ENCODE measurements at places on chromosomes 6 and 20. TPM values are rescaled to one million over a fixed set of nuclear protein-coding genes. Genes with fewer than 3 reads are reported as not detected.

- no peak for ATAC-seq
These were observed 157.6 kb downstream of the MYLK4 start for GRCh38 chr6:2593167-2593566.

DNA sequence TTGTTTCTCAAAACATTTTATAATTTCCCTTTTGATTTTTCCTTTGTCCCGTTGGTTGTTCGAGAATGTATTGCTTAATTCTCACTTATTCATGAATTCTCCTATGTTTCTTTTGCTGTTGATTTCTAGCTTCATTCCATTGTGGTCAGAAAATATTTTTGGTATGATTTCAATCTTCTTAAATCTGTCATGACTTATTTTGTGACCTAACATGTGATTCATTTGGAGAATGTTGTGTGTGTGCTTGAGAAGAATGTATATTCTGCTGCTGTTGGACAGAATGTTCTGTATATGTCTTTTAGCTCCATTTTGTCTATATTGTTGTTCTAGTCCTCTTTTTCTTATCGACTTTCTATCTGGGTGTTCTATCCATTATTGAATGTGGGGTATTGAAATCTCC lies 286.2 kb upstream of the RNF217 start:
- ATAC-seq = no peak

GRCh38 chr6:168637834-168638233 lies 196.8 kb downstream of the SMOC2 start:
- no peak for ATAC-seq

DNA sequence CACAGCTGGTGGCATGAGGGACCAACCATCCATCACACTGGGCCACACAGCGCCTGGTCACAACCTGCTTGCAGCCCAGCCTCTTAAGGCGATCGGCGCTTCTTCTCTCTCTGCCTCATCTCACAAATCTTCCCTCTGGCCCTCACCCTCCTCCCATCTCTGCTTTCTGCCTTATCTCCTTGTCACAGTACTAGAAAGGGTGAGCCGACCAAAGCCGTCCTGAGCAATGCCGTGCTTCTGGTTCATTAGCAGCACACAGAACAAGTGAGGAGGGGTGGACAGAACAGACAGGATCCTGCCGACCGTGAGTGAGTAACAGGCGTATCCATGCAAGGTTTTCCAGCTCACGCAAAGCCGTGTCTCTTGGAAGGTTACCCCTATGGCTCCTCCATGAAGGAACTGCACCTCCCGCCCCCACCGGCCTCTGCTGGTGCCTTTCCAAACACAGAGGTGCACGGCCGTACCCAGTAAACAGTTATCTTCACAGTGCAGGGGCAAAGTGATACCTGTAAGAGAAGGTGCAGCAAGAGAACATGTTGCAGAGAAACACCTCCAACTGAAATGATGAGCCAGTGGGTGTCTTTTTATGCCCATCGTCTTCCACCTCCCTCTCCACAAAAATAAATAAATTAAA lies 331.7 kb downstream of the FARS2 start:
- ATAC-seq = no peak

- ATAC-seq = no peak
These were observed 673.1 kb downstream of the HTR1B start for GRCh38 chr6:76790045-76790796.

GRCh38 chr20:20734475-20734948 lies 22.1 kb upstream of the RALGAPA2 start:
- no peak for ATAC-seq

- ATAC-seq = no peak
These were observed 32.5 kb downstream of the HMGN3 start for GRCh38 chr6:79201983-79202382.

GRCh38 chr6:1618311-1619097 lies 8.8 kb downstream of the FOXC1 start:
- ATAC-seq = no peak

DNA sequence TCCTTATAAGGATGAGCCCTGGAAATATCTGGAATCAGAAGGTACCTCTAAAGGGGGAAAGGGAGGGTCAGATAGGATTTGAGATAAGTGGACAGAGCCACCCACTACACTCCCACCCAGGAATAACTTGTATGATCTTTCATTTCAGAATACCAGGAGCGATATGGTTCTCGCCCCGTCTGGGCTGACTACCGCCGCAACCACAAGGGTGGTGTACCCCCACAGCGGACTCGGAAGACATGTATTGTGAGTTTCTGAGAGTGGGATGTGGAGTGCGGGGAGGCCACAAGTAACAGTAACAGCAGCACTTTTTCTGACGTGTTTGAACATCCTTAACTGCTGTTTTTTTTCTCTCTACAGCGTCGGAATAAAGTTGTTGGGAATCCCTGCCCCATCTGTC lies 1.9 kb downstream of the MRPS18B start:
- no peak for ATAC-seq

DNA sequence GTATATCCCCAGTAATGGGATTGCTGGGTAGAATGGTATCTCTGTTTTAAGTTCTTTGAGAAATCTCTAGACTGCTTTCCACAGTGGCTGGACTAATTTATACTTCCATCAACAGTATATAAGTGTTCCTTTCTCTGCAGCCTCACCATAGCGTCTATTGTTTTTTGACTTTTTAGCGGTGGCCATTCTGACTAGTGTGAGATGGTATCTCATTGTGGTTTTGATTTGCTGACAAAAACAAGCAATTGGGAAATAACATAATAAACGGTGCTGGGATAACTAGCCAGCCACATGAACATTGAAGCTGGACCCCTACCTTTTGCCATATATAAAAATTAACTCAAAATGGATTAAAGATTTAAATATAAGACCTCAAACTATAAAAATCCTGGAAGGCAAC lies 14.2 kb downstream of the OR2A4 start:
- no peak for ATAC-seq

The PACRG gene
- 1.0 TPM for total RNA-seq

DNA sequence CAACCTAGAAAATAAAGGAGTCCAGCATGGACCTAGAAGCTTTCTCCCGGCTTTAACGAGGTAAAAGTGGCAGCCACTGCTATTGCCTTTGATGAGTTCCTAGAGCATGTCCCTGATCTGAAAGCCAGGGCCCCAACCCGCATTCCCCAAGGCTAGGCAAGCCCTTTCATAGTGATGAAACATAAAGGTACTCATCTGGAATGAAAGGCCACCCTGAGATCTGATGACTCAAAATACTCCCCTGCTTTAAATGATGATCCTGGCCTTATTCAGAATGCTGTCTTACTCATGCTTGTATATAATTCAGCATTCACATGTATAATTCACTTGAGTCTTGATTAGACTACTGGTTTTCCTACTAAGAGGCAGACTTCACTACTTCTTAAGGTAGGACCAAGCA lies 21.3 kb downstream of the TTPAL start:
- ATAC-seq = no peak

GRCh38 chr6:146445233-146445632 lies 98.4 kb upstream of the RAB32 start:
- ATAC-seq = no peak

The DOK5 gene
- 2.0 TPM for total RNA-seq

The NOTCH4 gene
- 13.7 TPM for total RNA-seq

- ATAC-seq = no peak
These were observed 60.1 kb upstream of the ZNF184 start for GRCh38 chr6:27532820-27533538.

The FRMD1 gene
- 0.23 TPM for total RNA-seq

The SCUBE3 gene
- total RNA-seq = 1.4 TPM

The PLG gene
- not detected for total RNA-seq

DNA sequence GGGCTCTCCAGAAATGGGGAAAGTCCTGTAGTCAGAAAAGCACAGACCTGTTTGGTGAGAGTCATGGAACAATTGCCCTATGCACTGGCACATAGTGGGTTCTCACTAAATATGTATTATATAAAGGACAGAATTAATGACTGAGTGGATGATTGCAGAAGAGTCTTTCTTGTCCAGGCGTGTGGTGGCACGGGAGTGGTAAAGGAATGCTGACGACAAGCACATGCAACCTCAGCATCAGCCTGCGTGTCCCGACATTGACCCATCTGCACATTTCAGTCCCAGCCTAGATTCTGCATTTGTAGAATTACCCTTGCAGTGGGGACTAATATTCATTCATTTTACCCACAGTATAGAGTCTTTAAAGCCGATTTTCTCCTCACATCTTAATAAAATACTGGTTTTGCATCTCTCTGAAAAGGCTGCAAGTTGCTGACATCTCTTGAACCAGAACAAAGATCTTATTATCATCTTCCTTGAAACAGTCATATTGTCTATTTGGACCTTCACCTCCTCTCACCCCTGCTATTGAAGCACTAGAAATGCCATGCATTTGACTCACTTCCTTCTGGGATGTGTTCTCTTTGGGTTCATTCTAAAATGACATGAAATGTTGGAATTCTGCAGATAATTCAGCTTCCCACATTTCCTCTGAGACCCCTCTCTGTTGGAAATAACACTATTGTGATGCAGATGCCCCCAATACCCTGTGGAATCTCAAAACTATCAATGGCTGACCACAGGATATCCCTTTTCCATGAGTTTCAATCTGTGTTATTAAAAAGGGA lies 883.6 kb upstream of the FLRT3 start:
- no peak for ATAC-seq

DNA sequence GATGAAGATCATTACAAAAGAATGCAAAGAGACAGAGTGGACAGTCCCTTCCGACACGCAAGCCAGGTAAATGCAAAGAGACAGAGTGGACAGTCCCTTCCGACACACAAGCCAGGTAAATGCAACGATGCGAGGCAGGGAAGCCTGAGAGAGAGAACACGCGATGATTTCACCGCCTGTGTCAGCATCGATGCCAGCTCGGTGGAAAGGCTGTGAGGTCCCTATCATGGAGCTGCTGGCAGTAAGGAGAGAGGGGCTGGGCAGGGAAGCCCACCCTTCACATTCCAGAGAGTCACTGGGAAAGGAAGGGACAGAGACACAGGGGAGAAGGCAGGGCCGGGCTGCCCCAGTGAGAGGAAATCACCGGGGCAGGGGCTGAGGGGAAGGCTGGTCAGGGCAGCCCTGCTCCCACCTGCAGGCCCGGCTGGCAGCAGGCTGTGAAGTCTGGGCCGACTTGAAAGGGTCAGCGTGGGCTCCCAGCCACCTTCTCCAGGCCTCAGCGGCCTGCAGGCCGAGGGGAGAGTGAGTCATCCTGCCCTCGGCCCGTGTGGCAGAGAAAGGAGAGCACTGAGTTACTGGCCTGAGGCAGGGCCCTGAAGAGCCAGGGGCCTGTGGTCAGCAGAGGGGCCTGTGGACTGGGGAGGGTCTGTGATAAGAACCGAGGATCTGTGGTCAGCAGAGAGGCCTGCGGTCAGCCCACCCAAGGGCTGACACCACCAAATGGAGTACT lies 80.4 kb downstream of the DACT2 start:
- ATAC-seq = no peak

DNA sequence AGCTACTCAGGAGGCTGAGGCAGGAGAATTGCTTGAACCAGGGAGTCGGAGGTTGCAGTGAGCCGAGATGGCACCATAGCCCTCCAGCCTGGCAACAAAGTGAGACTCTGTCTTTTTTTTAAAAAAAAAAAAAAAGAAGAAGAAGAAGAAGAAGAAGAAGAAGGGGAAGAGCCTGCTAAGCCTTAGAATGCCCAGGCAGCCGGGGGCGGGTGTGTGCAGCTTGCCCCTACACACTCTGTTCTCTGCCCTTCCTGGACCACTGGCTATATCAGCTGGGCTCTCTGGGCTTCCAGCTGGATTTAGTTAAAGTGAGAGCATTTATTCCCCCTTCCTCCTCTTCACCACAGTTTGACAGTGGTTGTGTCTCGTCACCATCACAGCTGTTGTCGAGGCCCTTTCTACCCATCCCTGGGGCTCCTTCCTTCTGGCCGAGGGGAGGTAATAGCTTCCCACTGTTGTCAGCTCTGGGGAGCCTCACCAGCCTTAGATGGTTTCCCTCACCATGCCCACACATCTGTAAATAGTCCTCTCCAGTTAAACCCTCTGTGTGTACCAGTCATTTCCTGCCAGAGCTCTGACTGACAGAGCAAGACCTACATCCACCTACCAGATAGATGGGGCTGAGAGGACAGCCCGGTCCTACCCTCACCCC lies 77.6 kb downstream of the TRERF1 start:
- no peak for ATAC-seq

GRCh38 chr6:5751525-5752390 lies 255.0 kb downstream of the NRN1 start:
- ATAC-seq = no peak

DNA sequence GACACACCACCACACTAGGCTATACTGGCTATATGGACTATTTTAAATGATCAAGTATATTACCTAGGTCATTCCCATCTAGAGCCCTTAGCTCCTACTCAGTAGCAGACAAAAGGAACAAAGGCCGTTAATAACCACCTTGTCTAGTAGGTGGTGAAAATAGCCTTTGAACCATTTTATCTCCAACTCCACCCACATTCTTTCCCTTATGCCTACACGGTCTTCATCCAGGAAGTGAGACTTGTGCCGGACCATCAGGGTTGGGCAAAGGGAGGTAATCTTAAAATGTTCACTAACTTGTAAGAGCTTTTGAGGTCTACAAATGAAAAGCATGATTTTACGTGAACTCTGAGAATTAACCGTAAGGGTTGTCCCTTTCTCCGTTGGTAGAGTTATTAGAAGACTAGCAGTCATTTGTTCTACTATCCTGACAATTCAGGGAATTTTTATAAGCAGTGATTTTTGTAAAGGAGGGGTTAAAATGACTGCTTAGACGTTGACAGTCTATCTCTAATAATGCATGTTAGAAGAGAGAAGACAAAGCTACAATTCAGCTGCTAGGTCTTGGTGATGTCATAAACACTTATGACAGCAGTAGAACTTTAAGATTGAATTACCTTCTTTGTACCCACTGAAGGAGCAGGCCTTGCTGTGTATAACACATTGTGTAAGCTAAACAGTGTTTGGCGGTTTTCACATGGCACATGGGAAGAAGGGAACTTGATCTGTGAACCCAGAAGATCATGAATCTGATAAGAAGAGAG lies 371.8 kb upstream of the JAG1 start:
- no peak for ATAC-seq

DNA sequence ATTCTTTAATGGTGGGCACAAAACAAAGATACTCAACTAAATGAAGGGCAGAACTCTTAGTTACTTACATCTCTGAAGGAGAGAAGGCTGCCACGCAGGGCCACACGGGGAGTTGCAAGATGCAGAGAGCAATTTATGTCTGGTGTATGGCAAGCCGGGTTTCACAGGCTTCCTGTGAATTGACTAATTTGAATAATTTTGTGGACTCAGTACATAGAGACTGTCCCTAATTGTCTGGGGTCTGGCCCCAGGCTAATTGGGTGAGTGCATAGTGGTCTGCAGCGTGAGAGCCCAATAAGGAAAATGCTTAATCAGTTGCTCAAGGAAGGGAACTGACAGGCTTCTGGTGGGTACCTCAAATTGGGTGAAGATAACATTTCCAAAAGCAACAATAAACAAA lies 205.7 kb downstream of the OTOR start:
- no peak for ATAC-seq

GRCh38 chr6:131061041-131061750 lies 1.8 kb downstream of the EPB41L2 start:
- ATAC-seq = no peak
